ENCODE measurements at places on chromosomes 5 and 9. TPM values are rescaled to one million over a fixed set of nuclear protein-coding genes. Genes with fewer than 3 reads are reported as not detected.

Gene NR2F1-AS1
- 10.6 TPM for total RNA-seq

DNA sequence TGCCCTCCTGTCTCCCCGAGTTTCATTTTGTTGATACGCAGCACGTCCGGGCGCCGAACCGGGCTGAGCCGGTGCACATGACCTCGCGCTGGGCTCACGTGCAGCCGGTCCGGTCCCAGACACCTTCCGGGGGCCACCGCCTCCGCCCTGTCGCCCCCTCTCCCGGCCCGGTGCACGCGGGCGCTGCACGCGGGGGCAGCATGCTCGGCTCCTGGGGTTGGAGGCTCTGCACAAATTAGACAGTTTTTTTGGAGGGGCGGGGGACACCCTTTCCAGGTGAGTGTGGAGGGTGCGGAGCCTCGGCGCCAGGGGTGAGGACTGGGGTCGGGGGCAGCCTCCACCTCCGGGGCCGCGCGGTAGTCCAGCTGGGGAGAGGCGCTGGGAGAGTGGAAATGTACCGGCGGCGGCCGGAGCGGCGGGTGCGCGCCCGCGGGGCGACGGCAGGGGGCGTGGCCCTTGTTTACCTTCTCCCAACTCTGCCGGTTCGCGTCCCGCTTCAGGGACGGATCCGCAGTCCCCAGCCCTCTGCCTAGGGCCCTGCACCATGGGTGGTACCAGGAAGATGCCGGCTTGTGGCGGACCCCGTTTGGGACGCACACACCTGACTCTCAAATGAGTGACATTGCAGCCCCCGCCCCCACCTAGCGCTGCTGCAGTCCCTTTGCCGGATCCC is 1.1 kb downstream of the JADE2 start:
- peak; percentile 46 for DNase-seq

- DNase-seq: no peak
Measured at GRCh38 chr5:138724470-138725146, 28.6 kb upstream of the CTNNA1 start.

- DNase-seq: no peak
Measured at GRCh38 chr5:58188262-58188651, 271.6 kb downstream of the PLK2 start.

DNA sequence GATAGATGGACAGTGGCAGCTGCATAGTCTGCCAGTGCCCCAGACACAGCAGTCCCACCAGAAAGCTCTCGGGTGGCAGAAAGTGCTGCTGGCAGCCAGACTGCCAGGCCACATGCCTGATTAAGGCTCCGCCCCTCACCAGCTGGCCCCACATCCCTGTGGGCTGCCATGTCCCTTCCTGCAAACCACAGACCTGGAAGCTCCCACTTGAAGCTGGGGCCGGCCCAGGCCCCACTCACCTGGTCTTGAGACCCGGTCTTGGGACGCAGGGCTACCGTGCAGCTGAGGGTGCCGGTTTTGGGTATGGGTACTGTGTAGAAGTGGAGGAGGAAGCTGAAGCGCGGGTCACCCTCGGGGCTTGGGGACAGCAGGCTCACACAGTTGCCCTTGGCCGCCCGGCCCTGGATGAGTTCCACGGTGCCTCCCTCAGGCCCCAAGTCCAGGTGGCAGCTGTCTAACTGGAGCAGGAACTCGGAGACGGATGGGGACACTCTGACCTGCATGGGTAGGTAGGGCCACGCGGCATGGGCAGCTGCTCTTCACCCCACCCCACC is 15.3 kb downstream of the FPGS start:
- DNase-seq: no peak

Gene GAPT
- total RNA-seq: not detected

Gene ASPN
- not detected for total RNA-seq

GRCh38 chr5:73887688-73888087 is 261.7 kb downstream of the ARHGEF28 start:
- no peak for DNase-seq

DNA sequence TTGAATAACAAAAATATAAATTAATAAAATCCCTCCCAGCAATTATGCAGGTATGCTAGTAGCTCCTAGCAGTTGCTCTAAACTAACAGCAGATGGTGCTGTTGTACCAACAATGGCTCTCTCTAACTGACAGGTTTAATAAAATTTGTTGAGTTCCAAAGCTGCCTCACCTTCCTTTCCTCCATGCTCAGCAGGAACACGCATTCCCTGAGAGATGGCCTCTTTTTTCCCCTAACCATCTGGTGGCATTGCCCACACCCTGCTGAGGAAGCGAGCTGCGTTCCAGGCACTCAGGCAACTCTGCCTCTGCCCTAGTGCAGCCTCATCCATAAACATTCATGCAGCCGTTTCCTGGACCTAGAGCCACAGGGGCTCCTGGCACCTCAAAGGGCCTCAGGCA is 106.2 kb downstream of the KLHL3 start:
- DNase-seq: no peak

- DNase-seq: peak; percentile 29
Measured at GRCh38 chr5:79020861-79021561, 35.9 kb upstream of the ARSB start.

GRCh38 chr9:130373679-130374325 is 71.0 kb upstream of the ASS1 start:
- no peak for DNase-seq

- DNase-seq: no peak
Measured at GRCh38 chr9:75979362-75979761, 88.9 kb downstream of the PCSK5 start.

Gene IGFBPL1
- 4.7 TPM for total RNA-seq

DNA sequence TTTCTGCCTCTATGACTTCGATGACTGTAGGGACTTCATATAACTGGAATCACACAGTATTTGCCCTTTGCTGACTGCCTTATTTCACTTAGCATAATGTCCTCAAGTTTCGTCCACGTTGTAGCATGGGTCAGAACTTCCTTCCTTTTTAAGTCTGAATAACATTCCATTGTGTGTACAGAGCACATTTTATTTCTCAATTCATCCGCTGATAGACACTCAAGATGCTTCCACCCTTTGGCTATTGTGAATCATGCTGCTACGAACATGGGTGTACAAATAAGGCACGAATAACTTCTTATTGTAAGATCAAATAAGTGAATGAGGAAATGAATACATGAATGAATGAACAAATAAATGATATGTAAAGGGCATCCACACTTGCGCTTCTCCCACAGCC is 13.0 kb downstream of the BARX1 start:
- DNase-seq: no peak

- no peak for DNase-seq
Measured at GRCh38 chr5:124194282-124194681, 552.2 kb downstream of the ZNF608 start.

- DNase-seq: peak; percentile 39
Measured at GRCh38 chr5:59587489-59588337, 305.8 kb downstream of the PDE4D start.

- no peak for DNase-seq
Measured at GRCh38 chr9:95876595-95876994, 1.1 kb downstream of the ERCC6L2 start.

Gene LECT2
- not detected for total RNA-seq

DNA sequence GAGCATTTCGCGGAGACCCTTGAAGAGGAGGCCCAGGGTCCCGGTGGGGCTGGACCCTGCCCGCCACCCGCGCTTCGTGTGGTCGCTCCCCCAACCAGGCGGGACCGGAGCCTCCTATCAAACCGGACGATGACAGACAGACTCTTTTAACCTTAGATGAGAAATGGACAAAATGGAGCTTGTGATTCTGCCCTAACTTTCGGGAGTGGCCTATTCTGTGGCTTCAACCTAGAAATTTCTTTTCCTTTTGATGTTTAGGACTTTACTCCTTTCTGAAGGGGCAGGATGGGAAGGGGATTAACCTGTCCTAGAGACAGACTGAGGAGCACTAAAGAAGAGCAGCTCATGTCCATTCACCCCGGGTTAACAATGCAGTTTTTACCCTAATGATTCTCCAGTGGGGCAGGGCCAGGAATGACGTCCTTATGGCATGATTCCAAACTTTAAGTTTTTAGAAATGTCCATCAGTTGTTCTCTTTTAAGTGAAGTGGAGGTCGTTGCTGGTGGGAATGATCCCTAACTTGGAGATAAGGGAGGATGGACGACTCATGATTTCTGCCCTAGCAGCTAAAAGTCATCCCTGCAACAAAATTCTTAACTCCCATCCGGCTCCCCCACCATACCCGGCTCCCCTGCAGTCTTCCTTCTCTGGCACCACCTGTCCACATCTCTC is 1.0 kb downstream of the NIPSNAP3A start:
- no peak for DNase-seq

GRCh38 chr9:136100700-136101614 is 5.9 kb upstream of the NACC2 start:
- no peak for DNase-seq

Gene FCN2
- total RNA-seq: not detected

DNA sequence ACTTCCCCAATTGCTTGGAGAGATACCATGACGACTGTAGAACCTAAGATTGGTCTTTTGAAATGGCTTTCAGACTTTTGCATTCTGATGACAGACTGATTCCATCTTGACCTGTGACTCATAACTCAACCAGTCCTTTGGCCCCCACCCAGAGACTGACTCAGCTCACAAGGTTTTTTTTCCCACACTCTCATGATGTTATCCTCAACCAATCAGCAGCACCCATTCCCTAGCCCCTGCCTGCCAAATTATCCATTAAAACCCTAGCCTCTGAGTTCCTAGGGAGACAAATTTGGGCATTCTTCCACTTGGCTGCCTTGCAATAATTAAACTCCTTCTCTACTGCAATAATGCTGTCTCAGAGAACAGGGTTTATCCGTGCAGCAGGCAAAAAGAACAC is 1263.3 kb upstream of the CDH9 start:
- no peak for DNase-seq

Gene ORM2
- 3.2 TPM for total RNA-seq

- no peak for DNase-seq
Measured at GRCh38 chr5:33257807-33258429, 182.8 kb upstream of the TARS1 start.

- no peak for DNase-seq
Measured at GRCh38 chr5:61906820-61907219, 399.2 kb upstream of the KIF2A start.

Gene TMOD1
- total RNA-seq: 10.1 TPM

- DNase-seq: no peak
Measured at GRCh38 chr5:134003817-134004625, 754 bp downstream of the VDAC1 start.

DNA sequence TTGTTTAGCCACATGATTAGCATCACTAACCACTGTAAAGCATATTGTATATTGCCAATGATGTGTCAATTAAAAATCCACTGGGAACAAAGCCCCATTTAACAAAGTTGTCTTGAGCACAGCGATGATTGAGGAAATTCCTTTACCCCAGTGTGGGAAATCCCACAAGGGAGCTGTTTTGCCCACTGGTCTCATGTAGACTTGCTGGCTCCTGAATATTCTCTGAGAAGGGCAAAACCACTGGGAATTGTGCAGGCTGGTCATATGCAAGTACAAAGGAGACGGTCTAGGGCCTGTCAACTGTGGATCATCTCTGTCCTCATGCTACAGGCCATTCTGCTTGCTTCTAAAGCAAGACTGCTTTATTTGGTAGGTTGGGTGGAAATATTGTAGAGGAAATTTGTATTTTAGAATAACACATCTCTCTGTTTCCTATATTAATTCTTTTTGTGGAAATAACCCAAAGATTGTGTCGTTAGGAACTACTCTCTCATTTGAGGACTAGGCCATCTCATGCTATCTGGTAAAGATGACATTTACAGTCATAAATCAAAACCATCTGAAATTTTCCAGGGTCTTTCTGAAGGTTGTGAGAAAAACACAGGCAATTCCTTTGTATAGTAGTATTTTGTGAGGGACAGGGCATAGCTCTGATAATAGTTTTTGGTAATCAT is 60.2 kb downstream of the PARP8 start:
- DNase-seq: no peak

DNA sequence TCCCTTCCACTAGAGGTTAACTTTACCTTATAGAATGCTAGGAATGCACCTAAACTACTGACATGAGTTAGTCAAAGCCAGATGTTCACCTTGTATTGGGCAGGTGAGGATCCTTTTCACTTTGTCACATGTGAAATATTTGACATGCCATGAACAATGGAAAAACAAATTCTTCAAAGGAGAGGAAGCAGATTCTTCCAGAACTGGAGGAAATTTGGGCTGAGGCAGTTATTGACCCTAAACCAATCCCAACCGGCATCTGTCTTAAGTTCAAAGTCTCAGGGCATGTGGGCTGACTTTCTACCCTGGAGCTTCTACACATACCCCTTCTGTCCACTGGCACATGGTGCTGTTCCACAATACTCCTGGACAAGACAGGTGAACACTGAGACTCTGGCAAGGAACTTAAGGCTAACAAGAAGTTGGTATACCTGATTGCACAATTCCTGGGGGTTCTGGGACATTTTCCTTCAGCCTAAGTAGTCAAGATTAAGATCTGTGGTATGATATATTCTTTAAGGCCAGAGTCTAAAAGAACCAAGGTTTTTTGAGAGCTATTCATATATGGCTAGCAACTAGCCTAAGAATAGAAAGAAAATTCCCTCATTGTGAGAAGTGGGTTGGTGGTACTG is 2.6 kb downstream of the VLDLR start:
- DNase-seq: no peak

DNA sequence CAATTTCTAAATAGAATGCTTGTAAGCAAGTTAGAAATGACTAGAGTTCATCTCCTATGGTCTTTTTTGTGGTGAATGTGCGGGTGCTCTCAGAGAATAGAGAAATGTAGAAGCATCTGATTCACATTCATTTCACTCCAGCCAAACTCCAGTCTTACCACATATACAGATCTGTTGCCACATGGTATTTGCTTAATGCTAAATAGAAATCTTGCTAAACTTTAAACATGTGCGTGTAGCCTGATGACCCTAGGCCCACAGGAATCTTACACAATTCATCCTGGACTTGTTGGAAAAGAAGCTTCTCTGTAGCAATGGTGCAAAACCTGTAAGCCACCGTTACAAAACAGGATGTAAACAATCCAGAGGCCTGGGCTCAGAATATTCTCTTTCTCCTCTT is 135.2 kb downstream of the PCSK1 start:
- no peak for DNase-seq

- no peak for DNase-seq
Measured at GRCh38 chr5:78361631-78361993, 1.2 kb downstream of the SCAMP1 start.

Gene TRIP13
- total RNA-seq: 11.9 TPM

Data from progenitor cell of endocrine pancreas (in vitro differentiated cells).